ENCODE measurements at places on chromosomes 16 and 17.

GRCh38 chr16:89316701-89317100 lies 99.2 kb downstream of the ZNF778 start:
- peak; percentile 38 for DNase-seq

GRCh38 chr17:36703860-36704266 lies 102.5 kb downstream of the MRM1 start:
- DNase-seq, result peak; percentile 60

GRCh38 chr16:78324649-78325285 lies 225.3 kb downstream of the WWOX start:
- DNase-seq, result no peak

DNA sequence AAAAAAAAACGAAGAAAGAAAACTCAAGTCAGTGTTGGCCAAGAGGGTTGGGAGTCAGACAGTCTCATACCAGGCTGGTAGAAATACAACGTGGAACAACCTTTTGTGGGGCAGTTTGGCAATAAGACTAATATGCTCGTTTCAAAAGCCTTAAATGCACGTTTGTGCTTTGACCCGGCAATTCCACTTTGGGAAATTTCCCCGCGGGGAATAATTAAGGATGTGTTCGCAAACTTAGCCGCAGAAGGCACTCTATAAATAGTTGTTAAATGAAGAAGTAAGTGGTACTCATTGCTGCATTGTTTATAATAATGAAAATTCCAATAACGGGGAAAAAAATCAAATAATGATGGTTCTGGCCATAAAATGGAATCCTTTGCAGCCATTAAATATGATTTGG lies 664.8 kb upstream of the EEF2KMT start:
- DNase-seq, result no peak

DNA sequence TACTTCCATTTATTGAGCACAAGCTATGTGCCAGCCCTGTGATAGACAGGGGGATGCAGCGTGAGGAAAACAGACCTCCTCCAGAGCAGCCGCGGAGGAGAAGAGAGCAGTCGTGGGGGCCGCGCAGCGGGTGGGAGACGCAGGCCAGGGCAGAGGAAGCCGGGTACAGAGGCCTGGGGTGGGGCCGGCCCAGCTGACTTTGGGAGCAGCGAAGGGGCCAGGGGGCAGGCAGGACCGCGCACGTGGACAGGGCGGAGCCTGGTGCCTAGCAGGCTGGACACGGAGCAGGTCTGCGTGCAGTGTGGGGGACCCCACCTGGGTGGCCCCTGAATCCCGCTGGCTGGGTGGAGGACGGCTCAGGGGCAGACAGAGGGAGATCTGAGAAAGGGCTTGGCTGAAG lies 46.2 kb downstream of the ZFPM1 start:
- no peak for DNase-seq

- DNase-seq, result no peak
These were observed 6.2 kb downstream of the SHBG start for GRCh38 chr17:7636163-7636562.

Measured in CD4-positive, alpha-beta T cell treated with Interleukin-17A for 4 hours (primary cell).